ENCODE measurements at places on chromosomes 5 and 9.

DNA sequence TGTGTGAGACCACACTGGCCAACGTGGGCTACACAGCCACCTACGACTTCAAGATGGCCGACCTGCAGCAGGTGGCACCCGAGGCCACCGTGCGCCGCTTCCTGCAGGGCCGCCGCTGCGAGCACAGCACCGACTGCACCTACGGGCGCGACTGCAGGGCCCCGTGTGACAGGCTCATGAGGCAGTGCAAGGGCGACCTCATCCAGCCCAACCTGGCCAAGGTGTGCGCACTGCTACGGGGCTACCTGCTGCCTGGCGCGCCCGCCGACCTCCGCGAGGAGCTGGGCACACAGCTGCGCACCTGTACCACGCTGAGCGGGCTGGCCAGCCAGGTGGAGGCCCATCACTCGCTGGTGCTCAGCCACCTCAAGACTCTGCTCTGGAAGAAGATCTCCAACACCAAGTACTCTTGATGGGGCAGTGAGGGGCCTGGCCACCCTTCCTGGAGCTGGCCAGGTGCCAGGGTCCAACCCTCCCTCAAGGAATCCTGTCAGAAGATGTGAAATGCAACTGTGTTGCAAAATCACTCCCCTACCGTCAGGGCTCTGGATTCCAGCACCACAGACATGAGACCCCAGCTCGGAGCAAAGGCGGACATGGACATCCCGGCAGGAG lies 11.1 kb downstream of the DIPK1B start:
- DNase-seq: no peak

DNA sequence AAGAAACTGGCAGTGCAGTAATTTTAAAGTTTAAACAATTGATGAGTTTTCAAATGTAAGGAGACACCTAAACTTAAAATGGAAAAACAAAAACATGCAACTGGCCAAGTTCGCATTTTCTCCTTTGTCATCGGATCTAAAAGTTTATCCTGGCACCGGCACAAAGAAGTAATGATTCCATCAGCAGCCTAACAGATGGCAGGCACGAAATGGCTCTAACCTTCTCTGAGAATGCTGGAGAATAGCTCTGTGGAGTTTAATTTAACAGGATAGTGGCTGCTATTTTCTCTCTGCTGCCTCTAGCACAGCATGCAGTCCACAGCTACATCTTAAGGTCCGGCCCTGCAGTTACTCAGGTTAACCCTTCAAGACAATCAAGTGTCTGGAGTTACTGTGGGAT lies 82.2 kb downstream of the PRELID2 start:
- DNase-seq: no peak

DNA sequence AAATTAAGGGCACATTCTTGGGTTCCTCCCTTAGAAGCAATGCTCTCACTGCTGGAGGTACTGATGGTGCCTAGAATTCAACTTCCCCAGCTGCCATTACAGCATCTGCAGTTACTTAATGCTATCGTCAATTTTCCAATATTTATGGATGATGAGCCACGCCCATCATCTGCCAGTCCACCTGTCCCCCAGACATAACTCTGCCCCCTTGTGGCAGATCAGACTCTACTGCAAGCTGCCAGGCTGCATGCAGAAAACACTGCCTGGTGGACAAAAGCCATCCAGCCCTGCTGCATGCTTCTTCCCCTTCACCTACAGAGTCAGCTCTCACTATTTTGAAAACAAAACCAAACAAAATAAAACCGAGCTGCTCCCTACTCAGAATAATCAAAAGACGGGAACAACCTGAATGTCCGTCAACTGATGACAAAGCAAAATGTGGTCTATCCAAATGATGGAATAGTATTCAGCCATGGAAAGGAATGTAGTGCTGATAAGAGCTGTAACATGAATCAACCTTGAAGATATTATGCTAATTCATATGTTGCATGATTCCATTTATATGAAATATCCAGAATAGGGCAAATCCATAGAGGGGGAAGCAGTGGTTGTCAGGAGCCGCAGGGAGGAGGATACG lies 66.4 kb downstream of the RETREG1 start:
- DNase-seq: no peak

GRCh38 chr5:36301858-36302603 lies at the start of gene RANBP3L:
Gene RANBP3L, minus strand, starts transcription at chr5:36301902. Its CDS starts 486 bp downstream, at chr5:36301416.
- no peak for DNase-seq

GRCh38 chr5:169946743-169947295 lies 33.5 kb downstream of the INSYN2B start:
- DNase-seq: no peak

GRCh38 chr9:34522971-34523797 lies at the start of gene ENHO:
Gene ENHO, minus strand, starts transcription at chr9:34522990. Its CDS starts 1,295 bp downstream, at chr9:34521695.
- DNase-seq: peak; percentile 84

GRCh38 chr9:13111778-13112177 lies 167.7 kb downstream of the MPDZ start:
- no peak for DNase-seq

GRCh38 chr9:21491756-21492155 lies 9.6 kb upstream of the IFNE start:
- DNase-seq: no peak
